Kidney epithelial cell (primary cell): ENCODE measurements at places on chromosomes 6 and 20. TPM values are rescaled to one million over a fixed set of nuclear protein-coding genes. Genes with fewer than 3 reads are reported as not detected.

ANGPT4 gene
- not detected in 2 replicates for total RNA-seq

KCNK16 gene
- total RNA-seq: not detected in 2 replicates

CST7 gene
- not detected in 2 replicates for total RNA-seq

NOX3 gene
- total RNA-seq: 0.17 TPM in 1 of 2 replicates, not detected in the other
